ENCODE measurements at places on chromosomes 1 and 21. TPM values are rescaled to one million over a fixed set of nuclear protein-coding genes. Genes with fewer than 3 reads are reported as not detected.
A peak's percentile ranks its signal among the peaks of the same experiment; 100 is the strongest.

GRCh38 chr1:201153474-201154388 lies 543 bp downstream of the TMEM9 start:
- peaks cover 5% of the 10 kb centered on the region for H3K4me1 ChIP-seq
- DNase-seq, result no peak
- peak overlapping the region; percentile 65 for H3K4me3 ChIP-seq

The CSF3R gene
- 1.6 TPM for total RNA-seq

GRCh38 chr1:64343105-64343822 lies 126.7 kb upstream of the CACHD1 start:
- no peak for DNase-seq
- no peaks in the 10 kb centered on the region for H3K27me3 ChIP-seq
- H3K4me3 ChIP-seq, result no peak overlapping the region
- no peaks in the 10 kb centered on the region for H3K36me3 ChIP-seq

- H3K4me3 ChIP-seq, result no peak overlapping the region
- H3K4me1 ChIP-seq, result no peaks in the 10 kb centered on the region
- no peaks in the 10 kb centered on the region for H3K36me3 ChIP-seq
- no peak overlapping the region for H3K27ac ChIP-seq
Observed at GRCh38 chr1:9269721-9270120, 23.0 kb upstream of the SPSB1 start.

DNA sequence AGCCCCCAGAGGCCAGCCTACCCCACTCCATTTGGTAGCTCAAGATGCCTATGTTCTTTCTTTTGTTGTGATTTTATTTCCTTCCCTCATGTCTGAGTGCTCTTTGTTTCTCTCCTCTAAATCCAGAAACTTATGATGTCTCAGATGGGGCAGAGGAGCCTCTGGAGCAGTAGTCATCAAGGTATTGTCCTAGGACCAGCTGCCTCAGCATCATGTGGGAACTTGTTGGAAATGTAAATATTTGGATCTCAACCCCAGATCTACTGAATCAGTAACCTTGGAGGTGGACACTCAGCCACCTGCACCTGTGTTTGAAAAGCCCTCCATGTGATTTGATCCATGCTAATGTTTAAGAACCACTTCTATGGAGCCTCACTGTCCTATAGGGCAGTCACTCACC lies 593.1 kb upstream of the PLXNA2 start:
- no peak overlapping the region for H3K4me3 ChIP-seq
- no peak overlapping the region for H3K27ac ChIP-seq
- no peaks in the 10 kb centered on the region for H3K36me3 ChIP-seq
- no peaks in the 10 kb centered on the region for H3K27me3 ChIP-seq
- H3K4me1 ChIP-seq, result no peaks in the 10 kb centered on the region

DNA sequence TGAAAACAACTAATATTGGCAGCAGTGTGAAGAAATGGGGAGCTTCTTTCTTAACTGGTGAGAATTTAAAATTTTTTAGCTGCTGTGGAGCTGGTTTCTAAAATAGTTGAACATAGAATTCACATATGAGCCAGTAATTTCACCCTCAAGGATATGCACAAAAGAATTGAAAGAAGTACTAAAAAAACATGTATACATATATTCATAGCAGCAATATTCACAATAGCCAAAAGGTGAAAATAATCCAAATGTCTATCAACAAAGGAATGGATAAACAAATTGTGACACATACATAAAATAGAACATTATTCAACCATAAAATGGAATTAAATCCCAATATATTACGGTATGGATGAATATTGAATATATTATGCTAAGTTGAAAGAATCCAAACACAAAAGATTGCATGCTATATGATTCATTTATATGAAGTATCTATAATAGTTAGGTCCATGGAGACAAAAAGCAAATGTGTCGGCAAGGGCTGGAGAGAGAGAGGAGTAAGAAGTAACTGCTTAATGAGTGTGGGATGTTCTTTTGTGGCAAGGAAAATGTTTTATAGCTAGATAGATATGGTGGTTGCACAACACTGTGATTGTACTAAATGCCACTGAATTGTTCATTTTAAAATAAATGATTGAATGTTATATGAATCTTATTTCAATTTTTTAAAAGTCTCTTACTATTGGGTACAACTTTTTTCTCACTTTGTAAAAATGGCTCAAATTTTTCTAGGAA lies 14.8 kb upstream of the COL11A1 start:
- no peak overlapping the region for H3K27ac ChIP-seq
- H3K36me3 ChIP-seq, result no peaks in the 10 kb centered on the region
- no peaks in the 10 kb centered on the region for H3K4me1 ChIP-seq
- DNase-seq, result no peak
- H3K27me3 ChIP-seq, result no peaks in the 10 kb centered on the region
- H3K4me3 ChIP-seq, result no peak overlapping the region

The LEFTY2 gene
- total RNA-seq, result not detected

The CFHR2 gene
- total RNA-seq, result not detected

DNA sequence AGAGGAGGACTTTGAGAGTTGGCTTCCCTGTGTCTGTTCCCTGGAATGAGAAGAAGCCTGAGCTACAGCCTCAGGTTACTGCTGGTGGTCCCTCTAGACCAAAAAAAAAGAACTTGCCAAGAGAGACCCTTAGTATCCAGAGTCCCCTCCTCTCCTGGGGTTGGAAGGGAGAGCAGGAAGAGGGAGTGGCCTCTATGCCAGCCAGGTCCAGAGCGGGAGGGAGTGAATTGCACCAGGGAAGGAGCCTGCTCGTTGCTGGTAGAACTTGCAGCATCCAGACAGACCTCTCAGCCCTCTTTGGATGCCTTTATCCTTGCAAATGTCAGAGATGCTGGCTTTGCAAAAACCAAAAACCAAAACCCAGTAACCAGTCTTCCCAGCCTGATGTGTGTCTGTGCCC lies 491.3 kb upstream of the VAMP3 start:
- no peak overlapping the region for H3K4me3 ChIP-seq
- no peaks in the 10 kb centered on the region for H3K27me3 ChIP-seq
- DNase-seq, result no peak
- no peak overlapping the region for H3K27ac ChIP-seq

The SELL gene
- total RNA-seq, result 0.35 TPM

DNA sequence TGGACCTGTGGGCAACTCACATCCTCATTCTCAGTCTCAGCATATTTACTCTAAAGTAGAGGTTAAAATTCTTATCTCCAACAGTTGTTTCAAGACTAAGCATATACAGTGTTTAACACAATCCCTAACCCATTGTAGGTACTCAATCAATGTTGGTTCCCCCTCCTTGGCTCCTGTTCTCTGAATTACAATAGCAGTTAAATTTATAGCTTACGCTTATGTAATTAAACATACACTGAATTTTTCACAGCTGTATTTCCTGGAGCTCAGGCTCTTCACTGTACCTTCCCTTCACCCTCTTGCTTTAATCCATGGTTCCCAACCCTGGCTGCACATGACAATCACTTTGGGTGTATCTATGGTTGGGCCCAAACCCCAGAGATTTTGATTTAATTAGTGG lies 89.4 kb downstream of the LPAR3 start:
- DNase-seq, result no peak
- no peaks in the 10 kb centered on the region for H3K27me3 ChIP-seq
- no peaks in the 10 kb centered on the region for H3K36me3 ChIP-seq
- H3K4me1 ChIP-seq, result no peaks in the 10 kb centered on the region

DNA sequence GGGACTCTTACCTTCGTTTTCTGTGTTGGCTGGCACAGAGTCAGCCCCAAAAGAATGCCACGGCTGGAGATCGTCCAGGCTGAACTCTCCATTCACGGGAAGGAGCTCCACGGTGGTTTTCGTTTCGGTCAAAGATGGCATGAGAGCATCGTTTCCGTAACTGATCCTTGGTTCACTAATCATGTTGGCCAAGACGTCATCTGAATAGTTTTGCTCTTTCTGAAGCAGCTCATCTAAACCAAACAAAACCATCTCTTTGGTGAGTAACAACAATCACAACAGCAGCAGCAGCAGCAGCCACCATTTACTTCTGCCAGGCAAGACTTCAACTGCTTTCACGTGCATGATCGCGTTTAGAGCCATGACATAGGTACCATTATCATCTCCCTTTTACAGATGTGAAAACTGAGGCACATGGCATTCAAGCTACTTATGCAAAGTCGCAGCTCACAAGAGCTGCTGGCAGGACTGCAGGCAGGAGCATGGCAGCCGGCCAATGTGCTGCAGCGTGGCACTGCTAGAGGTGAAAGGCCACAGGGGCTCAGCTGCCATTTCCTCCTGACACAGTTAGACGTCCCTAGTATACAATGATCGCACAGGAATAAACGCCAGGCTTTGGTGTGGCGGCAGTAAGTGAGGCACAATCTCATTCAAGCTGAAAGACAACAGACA lies 177.1 kb downstream of the GABPA start:
- H3K36me3 ChIP-seq, result no peaks in the 10 kb centered on the region
- no peaks in the 10 kb centered on the region for H3K27me3 ChIP-seq
- no peak overlapping the region for H3K4me3 ChIP-seq
- DNase-seq, result peak; percentile 67
- no peak overlapping the region for H3K27ac ChIP-seq

DNA sequence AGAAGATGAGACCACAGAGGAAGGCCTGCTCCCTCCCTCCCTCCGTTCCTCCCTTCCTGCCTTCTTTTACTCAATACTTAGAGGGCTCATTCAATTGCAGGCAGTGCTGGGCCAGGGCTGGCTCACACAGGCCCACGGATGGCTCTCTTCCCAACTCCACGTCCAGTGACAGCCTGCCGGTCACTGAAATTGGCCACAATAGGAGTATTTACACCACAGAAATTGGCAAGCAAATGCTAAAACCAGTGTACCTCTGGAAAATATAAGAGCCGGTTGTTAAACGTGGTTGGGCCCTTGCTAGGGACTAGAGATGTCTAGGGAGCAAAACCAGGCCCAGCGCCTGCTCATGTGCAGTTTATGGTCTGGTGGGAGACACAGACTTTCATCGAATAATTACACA lies 72.4 kb upstream of the TMEM51 start:
- no peaks in the 10 kb centered on the region for H3K36me3 ChIP-seq
- no peak overlapping the region for H3K4me3 ChIP-seq
- no peaks in the 10 kb centered on the region for H3K4me1 ChIP-seq

DNA sequence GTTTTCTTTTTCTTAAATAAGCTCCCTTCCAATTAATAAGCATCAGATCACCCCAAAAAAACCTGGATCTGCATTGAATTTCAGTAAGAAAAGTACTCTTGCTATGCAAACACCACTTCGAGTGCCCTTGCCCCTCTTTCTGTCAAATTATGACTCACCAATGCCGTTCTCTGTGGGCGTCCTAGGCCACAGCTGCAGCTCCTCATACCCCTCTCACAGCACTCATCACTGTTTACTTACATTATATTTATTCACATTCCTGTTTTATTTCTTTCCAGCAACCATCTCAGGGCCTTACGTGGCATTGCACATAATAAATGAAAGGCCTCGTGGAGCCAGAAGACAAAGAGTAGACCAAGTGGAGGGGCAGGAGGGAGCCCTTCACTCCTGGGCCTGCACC lies 99.1 kb upstream of the CTTNBP2NL start:
- no peak overlapping the region for H3K27ac ChIP-seq
- H3K4me3 ChIP-seq, result no peak overlapping the region
- no peaks in the 10 kb centered on the region for H3K36me3 ChIP-seq
- H3K27me3 ChIP-seq, result no peaks in the 10 kb centered on the region
- no peaks in the 10 kb centered on the region for H3K4me1 ChIP-seq

GRCh38 chr1:23865543-23865930 lies 2.6 kb downstream of the FUCA1 start:
- H3K27me3 ChIP-seq, result no peaks in the 10 kb centered on the region
- peaks cover 41% of the 10 kb centered on the region for H3K36me3 ChIP-seq
- no peak overlapping the region for H3K4me3 ChIP-seq
- no peak overlapping the region for H3K27ac ChIP-seq
- no peaks in the 10 kb centered on the region for H3K4me1 ChIP-seq

DNA sequence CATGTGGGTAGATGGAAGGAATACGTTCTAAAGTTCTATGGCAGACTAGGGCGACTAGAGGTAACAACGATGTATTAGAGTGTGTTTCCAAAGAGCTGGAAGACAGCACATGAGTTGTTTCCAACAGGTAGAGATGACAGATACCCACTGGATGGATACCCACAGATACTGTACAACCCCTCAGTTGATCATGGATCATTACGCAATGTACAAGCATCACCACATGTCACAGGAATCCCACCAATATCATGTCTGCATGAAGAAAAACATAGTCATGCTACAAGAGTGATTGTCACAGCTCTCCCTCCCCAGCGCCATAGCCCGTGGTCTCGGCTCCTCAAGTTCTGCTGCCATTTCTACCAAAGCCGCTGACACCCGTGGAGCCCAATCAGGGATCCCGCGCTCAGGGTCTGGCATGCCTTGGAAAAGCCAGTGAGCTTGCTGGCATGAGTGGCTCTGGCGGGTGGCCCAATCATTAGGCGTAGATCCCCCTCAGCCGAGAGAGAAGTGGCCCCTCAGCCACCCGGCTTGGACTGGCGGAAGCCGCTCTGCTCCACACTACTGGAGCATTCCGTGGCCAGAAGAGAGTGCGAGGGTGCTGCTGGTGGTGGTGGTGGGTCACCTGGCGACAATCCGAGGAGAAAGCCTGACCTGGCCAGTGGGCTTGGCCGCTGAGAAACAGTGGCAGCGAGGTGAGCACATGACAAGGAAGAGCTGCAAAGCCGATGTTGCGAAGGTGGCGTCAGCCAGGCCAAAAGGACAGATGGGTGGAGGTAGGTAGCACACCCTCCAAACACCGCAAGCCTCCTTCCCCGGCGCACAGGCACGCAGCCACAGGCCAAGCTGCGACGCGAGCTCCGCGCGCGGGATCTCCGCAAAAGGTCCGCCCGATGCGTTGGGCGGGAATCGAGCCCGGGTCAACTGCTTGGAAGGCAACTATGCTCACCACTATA lies 65.7 kb upstream of the FCGR2A start:
- no peaks in the 10 kb centered on the region for H3K36me3 ChIP-seq
- peaks cover 5% of the 10 kb centered on the region for H3K4me1 ChIP-seq
- peak; percentile 55 for DNase-seq
- H3K27me3 ChIP-seq, result peaks cover 9% of the 10 kb centered on the region
- peak overlapping the region; percentile 67 for H3K4me3 ChIP-seq

GRCh38 chr1:218613105-218613504 lies 268.0 kb downstream of the TGFB2 start:
- no peaks in the 10 kb centered on the region for H3K27me3 ChIP-seq
- no peak for DNase-seq
- H3K36me3 ChIP-seq, result no peaks in the 10 kb centered on the region

The INSRR gene
- not detected for total RNA-seq

The PTPRC gene
- 27.7 TPM for total RNA-seq

DNA sequence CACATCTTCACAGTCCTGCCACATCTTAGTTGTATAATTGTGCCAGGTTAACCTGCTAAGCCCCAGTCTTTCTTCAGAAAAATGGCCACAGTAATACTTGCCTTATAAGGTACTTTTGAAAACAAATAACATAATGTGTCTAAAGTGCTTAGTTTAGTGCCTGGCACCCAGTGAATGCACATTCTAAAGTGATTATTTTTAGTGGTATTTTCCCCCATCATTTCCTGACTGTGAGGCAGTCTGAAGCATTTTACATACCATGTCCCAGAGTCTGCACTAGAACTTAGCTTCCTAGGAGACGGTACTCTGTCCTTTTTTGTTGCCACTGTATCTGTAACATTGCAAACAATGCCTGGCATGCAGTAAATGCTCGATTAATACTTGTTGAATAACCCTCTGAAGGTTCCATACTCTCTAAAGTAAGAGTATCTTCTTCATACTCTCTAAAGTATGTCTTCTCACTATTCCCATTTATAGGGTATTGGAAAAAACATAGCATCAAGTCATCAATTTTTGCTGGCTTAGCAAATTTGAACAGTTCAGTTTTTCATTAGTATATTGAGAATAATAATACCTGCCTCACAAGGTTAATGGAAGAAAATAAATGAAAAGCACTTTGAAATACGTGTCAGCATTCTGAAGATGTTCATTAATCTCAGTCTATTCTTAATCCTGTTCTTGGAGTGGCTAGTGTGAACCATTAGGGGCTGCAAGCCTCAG lies 43.7 kb downstream of the FMO3 start:
- no peaks in the 10 kb centered on the region for H3K4me1 ChIP-seq
- DNase-seq, result no peak
- H3K36me3 ChIP-seq, result no peaks in the 10 kb centered on the region
- H3K27ac ChIP-seq, result no peak overlapping the region
- no peaks in the 10 kb centered on the region for H3K27me3 ChIP-seq

The HTR6 gene
- total RNA-seq, result not detected

All from Peyer's patch (tissue), 4 donors.